ENCODE measurements at places on chromosomes 16 and 17. TPM values are rescaled to one million over a fixed set of nuclear protein-coding genes. Genes with fewer than 3 reads are reported as not detected.
A peak's percentile ranks its signal among the peaks of the same experiment; 100 is the strongest.

Gene GLYR1
- 111 TPM for total RNA-seq

DNA sequence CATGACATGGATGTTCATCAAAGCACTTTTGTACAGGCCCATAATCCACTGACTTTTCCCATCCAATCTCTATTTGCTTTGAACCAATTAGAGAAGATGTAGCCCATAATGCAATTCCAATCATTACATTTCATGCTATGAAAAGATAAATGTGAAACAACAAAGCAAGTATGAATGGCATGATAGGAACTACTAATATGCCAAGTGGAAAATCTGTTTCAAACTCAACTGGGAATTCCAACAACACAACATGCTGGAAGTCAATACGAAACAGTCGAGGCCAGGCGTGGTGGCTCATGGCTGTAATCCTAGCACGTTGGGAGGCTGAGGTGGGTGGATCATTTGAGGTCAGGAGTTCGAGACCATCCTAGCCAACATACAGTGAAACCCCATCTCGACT, 39.6 kb upstream of the TMEM97 start:
- no peak overlapping the region for H3K4me3 ChIP-seq
- H3K36me3 ChIP-seq, result no peaks in the 10 kb centered on the region
- no peak for DNase-seq
- no peaks in the 10 kb centered on the region for H3K4me1 ChIP-seq
- no peaks in the 10 kb centered on the region for H3K27me3 ChIP-seq

Gene FZD2
- 35.4 TPM for total RNA-seq

- H3K27ac ChIP-seq, result no peak overlapping the region
- H3K4me3 ChIP-seq, result no peak overlapping the region
- no peaks in the 10 kb centered on the region for H3K27me3 ChIP-seq
- no peaks in the 10 kb centered on the region for H3K4me1 ChIP-seq
- no peak for DNase-seq
- no peaks in the 10 kb centered on the region for H3K36me3 ChIP-seq
Measured at GRCh38 chr17:7959503-7960253, 27.7 kb downstream of the CNTROB start.

GRCh38 chr17:56823848-56824247, 9.9 kb downstream of the C17orf67 start:
- H3K4me3 ChIP-seq, result no peak overlapping the region
- no peak overlapping the region for H3K27ac ChIP-seq
- H3K36me3 ChIP-seq, result no peaks in the 10 kb centered on the region
- H3K4me1 ChIP-seq, result 0 out of 2 replicates have a peak, but pooled peaks cover 3% of the 10 kb centered on the region

DNA sequence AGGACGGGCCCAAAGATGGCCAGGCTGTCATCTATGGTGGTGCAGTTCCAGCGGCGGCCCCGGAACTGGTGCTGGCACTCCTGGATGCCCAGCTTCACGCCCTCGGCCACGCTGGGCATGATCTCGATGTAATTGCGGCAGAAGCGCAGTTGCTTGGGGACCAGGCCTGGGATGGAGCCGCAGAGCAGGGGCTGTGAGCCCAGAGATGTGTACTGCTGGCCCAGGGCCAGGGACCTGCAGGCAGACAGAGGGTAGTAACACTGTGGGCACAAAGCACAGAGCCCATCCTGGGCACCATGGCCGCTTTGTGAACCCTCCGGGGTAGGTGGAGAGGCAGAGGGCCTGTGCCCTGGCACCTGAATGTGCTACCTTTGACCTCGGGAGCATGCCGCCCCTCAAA, 44.8 kb downstream of the WNT3 start:
- no peak overlapping the region for H3K4me3 ChIP-seq
- H3K27ac ChIP-seq, result no peak overlapping the region
- H3K4me1 ChIP-seq, result peaks cover 16% of the 10 kb centered on the region
- no peak for DNase-seq

GRCh38 chr17:57517632-57518456, 227.3 kb downstream of the CCDC182 start:
- no peaks in the 10 kb centered on the region for H3K4me1 ChIP-seq
- H3K27ac ChIP-seq, result no peak overlapping the region
- no peak overlapping the region for H3K4me3 ChIP-seq
- H3K36me3 ChIP-seq, result no peaks in the 10 kb centered on the region
- DNase-seq, result no peak
- no peaks in the 10 kb centered on the region for H3K27me3 ChIP-seq

DNA sequence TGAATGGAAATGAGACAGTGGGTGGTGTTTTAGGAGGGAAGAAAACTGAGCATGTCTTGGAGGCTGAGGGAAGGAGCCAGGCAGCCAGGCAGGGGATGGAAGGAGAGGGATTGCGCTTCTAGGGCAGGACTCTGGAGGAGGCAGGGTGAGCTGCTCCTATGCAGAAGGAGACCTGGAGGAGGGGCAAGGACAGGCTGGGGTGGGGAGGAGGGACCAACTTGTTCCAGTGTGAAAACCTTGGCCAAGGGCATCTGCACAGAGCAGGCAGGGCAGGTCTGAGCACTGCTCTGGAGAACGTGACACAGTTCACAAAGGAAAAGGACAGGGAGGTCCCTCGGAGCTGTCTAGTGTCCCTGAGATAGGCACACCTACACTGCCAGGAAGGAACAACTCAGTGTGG, 5.5 kb downstream of the GALK1 start:
- H3K4me3 ChIP-seq, result no peak overlapping the region
- peaks cover 17% of the 10 kb centered on the region for H3K4me1 ChIP-seq
- H3K27me3 ChIP-seq, result no peaks in the 10 kb centered on the region
- H3K36me3 ChIP-seq, result no peaks in the 10 kb centered on the region
- DNase-seq, result no peak

Gene ZNF23
- 5.2 TPM for total RNA-seq

Gene PRR15L
- 0.18 TPM for total RNA-seq

DNA sequence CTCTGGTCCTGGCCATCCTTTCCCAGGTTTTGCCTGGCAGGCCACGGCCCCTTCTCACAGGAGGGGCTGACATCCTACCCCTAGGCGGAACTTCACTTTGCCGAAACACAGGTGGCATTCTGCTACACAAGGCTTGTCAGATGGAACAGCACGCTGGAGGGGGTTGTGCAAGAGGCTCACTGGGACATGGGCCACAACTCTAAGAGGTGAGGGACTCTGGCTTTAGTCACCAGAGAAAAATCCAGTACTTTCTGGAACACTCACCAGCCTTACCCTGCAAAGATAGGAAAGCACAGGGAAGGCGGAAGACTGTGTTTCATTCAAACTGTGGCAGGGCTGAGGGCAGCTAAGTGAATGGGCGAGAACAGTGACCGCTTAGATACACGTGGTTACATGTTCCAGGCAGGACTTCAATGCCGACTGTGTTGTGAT, 18.3 kb downstream of the CDC42EP4 start:
- no peak for DNase-seq
- peaks cover 75% of the 10 kb centered on the region for H3K4me1 ChIP-seq
- no peaks in the 10 kb centered on the region for H3K36me3 ChIP-seq
- no peak overlapping the region for H3K4me3 ChIP-seq
- H3K27me3 ChIP-seq, result no peaks in the 10 kb centered on the region

DNA sequence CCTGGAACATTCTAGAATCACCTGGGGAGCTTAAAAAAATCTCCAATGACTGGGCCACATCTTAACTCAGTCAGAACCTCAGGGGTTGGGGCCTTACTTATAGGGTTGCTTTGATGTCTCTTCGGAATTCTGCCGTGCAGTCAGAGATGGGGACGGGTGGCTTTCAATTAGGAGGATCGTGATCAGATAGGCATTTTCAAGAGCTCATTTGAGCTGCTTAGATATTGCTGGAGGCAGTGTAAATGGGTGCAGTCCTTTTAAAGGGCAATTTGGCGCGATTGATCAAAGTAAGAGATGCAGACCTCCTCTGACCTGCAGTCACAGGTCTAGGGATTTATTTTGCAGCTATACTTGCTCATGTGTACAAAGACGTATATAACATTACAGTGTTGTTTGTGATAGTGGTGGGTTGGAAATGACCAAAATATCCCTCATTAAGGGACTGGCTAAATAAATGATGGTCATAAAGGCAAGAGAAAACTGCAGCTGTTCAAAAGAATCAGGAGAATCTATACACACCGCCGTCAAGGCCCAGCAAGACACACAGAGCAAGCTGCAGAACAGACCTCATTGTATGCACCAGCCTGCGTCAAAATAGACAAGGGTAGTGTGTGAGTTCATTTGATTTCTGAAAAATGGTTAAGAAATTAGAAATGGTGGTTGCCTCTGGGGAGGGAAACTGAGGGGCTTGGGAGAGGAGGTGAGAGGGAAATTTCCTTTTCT, 6.3 kb upstream of the KCNG4 start:
- H3K4me3 ChIP-seq, result no peak overlapping the region
- H3K36me3 ChIP-seq, result no peaks in the 10 kb centered on the region
- H3K27me3 ChIP-seq, result no peaks in the 10 kb centered on the region
- no peak overlapping the region for H3K27ac ChIP-seq

Gene KRT27
- not detected for total RNA-seq

DNA sequence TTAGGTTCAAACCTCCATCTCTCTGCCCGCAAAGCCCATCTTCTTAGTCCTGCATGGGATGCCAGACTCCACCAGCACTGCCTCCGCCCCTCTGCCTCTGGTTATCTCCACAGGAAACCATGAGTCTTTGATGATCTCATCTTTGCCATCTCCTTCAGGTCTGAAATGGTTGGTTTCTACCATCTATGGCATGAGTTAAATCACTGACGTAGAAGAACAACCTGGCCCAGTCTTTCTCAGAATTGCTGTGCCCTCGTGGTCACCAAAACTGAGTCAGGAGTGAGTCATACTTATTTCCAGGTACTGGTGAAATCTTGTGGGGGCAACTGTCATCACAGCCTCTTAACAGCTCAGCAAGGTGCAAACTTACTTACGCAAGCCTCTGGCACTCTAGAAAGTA, 468.7 kb upstream of the C16orf82 start:
- H3K4me3 ChIP-seq, result no peak overlapping the region
- no peak overlapping the region for H3K27ac ChIP-seq
- H3K4me1 ChIP-seq, result no peaks in the 10 kb centered on the region

GRCh38 chr17:30964876-30965275, 6.0 kb upstream of the RNF135 start:
- no peaks in the 10 kb centered on the region for H3K36me3 ChIP-seq
- no peak overlapping the region for H3K27ac ChIP-seq
- H3K4me1 ChIP-seq, result peaks cover 12% of the 10 kb centered on the region
- no peak for DNase-seq
- no peak overlapping the region for H3K4me3 ChIP-seq

Gene KRT38
- not detected for total RNA-seq

DNA sequence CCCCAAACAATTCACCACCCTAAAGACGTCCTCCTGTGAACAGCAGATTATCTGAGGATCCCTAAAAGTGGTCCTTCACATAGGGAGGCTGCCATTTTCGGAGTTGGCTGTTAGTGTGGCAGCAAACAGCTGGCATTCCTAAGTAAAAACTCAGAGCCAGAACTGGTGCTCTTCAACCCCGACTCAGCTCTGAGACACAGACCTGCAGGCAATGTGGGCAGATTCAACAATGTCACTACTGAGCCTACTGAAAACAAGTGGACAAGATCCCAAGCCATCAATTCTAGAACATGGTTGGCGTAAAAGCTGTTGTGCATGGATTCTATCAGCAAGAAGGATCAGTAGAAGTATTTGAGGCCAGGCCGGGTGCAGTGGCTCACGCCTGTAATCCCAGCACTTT, 247.2 kb downstream of the NTN1 start:
- no peaks in the 10 kb centered on the region for H3K36me3 ChIP-seq

GRCh38 chr17:14301279-14302090, 604 bp downstream of the HS3ST3B1 start:
- DNase-seq, result no peak
- H3K36me3 ChIP-seq, result no peaks in the 10 kb centered on the region
- peaks cover 9% of the 10 kb centered on the region for H3K27me3 ChIP-seq
- peak overlapping the region; percentile 46 for H3K4me3 ChIP-seq
- no peaks in the 10 kb centered on the region for H3K4me1 ChIP-seq

DNA sequence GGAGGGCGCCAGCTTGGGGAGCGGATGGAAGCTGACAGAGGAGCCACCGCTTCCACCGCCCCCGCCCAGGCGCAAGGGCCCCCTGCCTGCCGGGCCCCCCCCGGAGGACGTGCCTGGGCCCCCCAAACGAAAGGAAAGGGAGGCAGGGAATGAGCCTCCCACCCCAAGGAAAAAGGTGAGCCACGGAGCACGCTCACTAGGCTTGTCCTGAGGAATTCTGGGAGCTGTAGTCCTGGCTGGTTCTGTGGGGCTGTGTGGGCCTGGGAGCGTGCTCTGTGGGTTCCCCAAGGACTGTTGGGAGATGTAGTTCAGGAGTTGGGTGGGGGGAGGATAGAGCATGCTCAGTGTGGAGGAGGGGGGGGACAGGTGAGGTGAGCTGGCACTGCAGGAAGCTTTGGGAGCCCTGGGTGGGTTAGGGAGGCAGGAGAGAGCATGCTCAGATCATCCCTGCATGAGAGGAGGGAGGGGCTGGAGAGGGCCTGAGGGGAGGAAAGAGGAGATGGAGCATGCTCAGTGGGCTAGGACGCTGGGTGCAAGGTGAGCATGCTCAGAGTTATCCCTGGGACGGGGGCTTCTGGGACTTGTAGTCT, 4.5 kb downstream of the FBXL19 start:
- no peak for DNase-seq
- no peak overlapping the region for H3K27ac ChIP-seq
- H3K4me1 ChIP-seq, result peaks cover 9% of the 10 kb centered on the region
- H3K4me3 ChIP-seq, result no peak overlapping the region

DNA sequence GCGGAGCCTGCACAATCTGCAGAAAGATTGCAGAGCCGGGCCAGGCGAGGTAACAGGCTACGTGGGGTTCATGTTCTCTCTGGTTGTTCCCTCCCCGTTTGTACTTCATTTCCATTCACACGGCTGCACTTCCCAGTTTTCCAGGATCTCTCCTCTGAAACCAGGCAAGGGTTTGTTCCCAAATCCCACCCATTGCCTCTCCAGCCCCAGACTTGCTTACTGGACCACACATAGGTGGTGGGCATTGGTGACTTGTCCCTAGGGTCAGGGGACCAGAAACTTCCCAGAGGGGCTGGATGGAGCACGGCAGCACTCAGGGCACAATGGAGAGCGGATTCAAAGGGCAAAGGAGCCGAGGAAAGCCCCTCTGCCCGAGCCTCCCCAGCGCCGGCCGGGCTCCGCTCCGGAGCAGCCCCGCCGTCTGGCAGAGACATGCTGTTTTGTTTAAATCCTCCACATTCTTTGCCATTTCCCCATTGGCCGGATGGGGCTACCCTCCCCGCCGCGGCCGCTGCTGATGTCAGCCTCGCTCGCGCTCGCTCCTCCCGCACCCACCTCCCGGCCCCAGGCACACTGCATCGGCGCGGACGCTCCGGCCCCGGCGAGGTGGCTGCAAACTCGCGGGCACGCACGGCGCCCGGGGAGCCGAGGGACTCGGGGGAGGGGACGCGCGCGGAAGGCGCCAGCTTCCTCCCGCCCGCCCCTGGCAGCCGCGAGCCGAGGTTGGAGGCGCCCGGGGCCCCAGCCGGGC, at the start of gene PITPNC1:
PITPNC1 (plus strand) TSS at position 545 of the 751 bp plus-strand sequence.
- H3K4me3 ChIP-seq, result peak within 1 kb of the TSS; percentile 85
- H3K27ac ChIP-seq, result peak within 1 kb of the TSS; percentile 70
- H3K36me3 ChIP-seq, result peaks cover 4% of the 10 kb centered on the region
- H3K27me3 ChIP-seq, result no peaks in the 10 kb centered on the region
- DNase-seq, result no peak

- H3K4me1 ChIP-seq, result no peaks in the 10 kb centered on the region
- H3K4me3 ChIP-seq, result no peak overlapping the region
- no peaks in the 10 kb centered on the region for H3K27me3 ChIP-seq
- H3K36me3 ChIP-seq, result no peaks in the 10 kb centered on the region
- no peak for DNase-seq
Measured at GRCh38 chr16:53924331-53925106, 220.6 kb downstream of the FTO start.

Gene CHST5
- 0.15 TPM for total RNA-seq

Gene MGAT5B
- 34.9 TPM for total RNA-seq
